Renal cortical epithelial cell (primary cell): ENCODE measurements at places on chromosomes 3 and 15. TPM values are rescaled to one million over a fixed set of nuclear protein-coding genes. Genes with fewer than 3 reads are reported as not detected.
A peak's percentile ranks its signal among the peaks of the same experiment; 100 is the strongest.

The GALNT15 gene
- total RNA-seq: 0.17 and 0.55 TPM in 2 replicates

The AP2M1 gene
- total RNA-seq: 299 and 523 TPM in 2 replicates

The CPN2 gene
- 0.05 TPM in 1 of 2 replicates, not detected in the other for total RNA-seq

DNA sequence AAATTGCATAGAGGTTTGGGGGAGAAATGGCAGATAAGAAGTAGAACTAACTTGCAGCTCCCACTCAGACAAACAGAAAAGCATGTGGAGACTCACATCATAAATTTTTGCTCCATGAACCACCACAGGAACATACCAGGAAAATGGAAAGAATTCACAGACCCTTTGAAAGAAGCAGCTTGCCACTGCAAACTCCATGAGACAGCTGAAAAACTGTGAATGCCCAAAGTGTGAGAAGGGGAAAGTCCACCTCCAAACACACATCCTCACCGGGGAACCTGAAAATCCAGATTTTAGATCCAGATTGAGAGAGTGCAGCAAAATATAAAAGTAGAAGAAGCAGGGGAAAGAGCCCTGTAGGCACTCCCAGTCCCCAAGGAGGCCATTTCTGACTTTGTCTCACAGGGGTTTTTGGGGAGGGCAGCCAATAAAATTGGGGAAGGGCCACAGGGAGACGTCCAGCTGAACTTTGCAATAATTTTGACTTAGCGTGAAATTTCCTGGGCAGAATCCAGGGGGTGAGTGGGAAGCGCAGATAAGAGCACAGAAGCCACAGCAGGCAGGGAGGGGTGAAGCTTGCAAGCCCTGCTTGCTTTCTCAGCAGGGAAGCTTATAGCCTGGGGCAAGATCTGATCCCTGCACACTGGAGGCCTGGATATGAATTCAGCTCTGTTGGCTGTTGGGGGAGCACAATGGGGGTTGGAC lies 183.4 kb upstream of the UBE2E2 start:
- no peak for DNase-seq

DNA sequence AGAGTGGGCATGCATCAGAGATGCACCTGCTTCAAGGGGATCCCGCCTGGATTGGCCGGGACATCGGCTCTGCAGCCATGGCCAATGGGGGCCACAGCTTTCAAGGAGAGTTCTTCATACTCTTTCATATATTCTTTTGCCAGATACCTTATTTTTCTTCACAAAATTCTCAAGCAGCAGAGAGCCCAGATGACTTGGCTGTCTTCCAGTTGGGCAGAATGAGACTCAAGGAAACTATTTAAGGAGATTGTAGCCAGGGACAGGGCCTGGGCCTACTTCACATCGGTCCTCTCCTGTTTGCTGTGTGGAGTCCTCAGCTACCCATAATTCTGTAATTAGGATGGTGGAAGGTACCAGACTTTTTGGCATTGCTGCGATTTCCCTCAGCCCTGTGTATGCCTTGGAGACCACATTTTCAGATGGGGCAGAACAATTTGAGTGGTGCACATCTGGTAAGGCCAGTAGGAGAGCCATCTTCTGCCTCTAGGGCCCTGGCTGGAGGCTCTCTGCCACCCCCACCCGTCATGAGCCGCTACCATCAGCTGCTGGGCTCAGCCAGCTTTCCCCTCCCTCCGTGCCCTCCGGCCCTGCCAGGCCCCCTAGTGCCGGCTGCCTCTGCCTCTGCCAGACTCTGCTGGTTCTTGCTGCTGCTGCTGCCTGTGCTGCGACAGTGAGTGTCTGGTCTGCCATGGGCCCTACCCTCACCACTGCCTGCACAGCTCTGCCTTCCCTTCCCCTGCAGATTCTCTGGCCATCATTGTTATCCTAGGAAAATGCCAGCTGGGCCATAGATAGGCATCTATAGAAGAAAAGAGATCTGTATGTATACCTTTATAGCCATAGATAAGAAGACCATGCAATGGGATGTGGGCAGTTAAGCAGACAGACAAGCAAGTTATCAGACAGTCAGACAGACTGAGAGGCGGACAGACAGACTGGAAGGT lies 6.7 kb downstream of the PLIN1 start:
- no peak for DNase-seq

DNA sequence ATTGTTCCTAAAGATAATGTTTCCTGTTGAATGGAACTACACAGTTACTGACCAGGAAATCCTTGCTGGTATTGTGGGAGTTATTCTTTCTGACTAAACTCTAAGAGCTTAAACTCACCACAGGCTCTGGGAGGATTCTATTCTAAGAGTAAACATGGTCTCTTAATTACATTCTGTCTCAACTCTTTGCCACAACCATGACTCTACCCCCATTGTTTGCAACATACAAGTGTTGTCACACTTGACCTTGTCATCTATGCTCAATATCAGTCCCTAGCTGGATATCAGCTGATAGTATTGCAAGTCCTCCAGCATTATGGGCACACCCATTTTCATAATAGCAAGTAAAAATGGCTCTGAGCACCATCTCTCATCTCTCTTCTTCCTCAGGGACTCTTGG lies 29.6 kb upstream of the SECISBP2L start:
- DNase-seq: peak; percentile 21

The TLE3 gene
- total RNA-seq: 12.9 and 31.4 TPM in 2 replicates

The CCR9 gene
- 0.35 TPM in 1 of 2 replicates, not detected in the other for total RNA-seq

- peak; percentile 44 for DNase-seq
These were observed 279.0 kb downstream of the LPP start for GRCh38 chr3:188432802-188433520.
